ENCODE measurements at places on chromosomes 12 and 14. TPM values are rescaled to one million over a fixed set of nuclear protein-coding genes. Genes with fewer than 3 reads are reported as not detected.

The PDE3A gene
- 129 TPM for total RNA-seq

DNA sequence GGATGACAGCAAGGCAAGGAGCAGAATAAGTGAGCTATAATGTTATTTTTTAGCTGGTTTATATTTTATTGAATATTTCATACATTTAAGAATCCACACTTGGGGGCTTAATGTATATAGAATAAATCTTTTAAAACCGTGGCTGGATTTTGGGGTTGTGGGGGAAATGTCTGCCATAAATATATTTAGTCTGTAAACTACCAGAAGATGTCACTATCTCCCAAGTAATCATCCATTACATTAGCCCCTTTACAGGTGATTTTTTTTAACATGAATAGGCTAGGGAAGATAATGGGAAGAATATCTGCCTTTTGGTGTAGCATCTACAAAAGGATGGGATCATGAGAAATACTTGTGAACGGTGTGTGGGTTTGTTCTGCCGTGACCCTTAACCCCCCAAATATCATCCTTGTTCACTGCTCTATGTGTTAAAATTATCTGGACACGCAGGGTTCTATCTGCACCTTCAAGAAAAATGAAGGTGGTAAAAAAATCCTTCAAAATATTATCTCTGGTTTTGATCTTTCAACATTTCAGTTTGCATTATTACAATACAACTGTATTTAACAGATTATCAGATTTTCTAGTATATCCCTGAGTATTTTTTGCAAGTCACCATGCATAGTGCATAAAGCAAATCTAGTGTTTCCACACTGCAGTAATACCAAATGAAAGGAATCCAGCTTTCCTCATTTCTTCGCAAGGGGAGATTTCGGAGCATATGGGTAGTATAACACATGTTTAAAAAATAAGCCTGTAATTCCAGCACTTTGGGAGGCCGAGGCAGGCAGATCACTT is 8.0 kb upstream of the SLC17A8 start:
- no peak overlapping the region for H3K4me3 ChIP-seq
- H3K27ac ChIP-seq = no peak overlapping the region
- no peaks in the 10 kb centered on the region for H3K27me3 ChIP-seq
- H3K36me3 ChIP-seq = no peaks in the 10 kb centered on the region
- H3K4me1 ChIP-seq = no peaks in the 10 kb centered on the region

DNA sequence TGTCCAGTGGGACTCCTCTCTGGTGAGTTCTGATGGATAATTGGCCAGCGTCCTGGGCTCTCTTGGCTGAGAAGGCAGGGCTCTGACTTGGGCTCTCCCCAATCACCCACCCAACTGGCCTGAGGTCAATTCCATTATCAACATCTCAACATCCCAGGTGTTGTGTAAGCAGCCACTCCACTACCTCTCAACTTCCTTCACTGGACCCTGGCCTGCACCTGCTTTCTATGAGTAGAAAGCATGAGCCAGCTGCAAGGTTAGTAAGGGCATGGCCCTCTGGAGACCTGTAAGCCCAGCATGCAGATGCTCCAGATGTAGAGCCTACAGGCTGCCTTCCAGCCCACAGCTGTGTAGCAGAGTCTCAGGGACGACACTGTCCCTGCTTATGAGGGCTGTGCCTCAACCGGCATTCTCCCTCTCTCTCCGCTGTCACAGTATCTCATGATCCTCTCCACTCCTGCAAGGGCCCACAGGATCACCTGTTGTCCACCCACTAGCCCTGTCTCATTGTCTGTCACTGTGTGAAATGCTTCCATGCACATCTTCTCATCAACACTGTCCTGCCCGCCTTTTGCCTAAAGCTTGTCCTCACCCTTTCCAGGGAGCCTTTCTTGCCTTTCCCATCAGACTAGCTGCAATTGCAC is 5.4 kb upstream of the KRT81 start:
- no peaks in the 10 kb centered on the region for H3K36me3 ChIP-seq
- no peak for DNase-seq
- no peak overlapping the region for H3K4me3 ChIP-seq
- H3K27ac ChIP-seq = no peak overlapping the region
- no peaks in the 10 kb centered on the region for H3K4me1 ChIP-seq
- peaks cover 44% of the 10 kb centered on the region for H3K27me3 ChIP-seq

- DNase-seq = no peak
- H3K4me1 ChIP-seq = no peaks in the 10 kb centered on the region
- no peaks in the 10 kb centered on the region for H3K36me3 ChIP-seq
- peaks cover 4% of the 10 kb centered on the region for H3K27me3 ChIP-seq
- H3K4me3 ChIP-seq = no peak overlapping the region
- no peak overlapping the region for H3K27ac ChIP-seq
Measured at GRCh38 chr12:27822076-27822712, 42.2 kb upstream of the MANSC4 start.

DNA sequence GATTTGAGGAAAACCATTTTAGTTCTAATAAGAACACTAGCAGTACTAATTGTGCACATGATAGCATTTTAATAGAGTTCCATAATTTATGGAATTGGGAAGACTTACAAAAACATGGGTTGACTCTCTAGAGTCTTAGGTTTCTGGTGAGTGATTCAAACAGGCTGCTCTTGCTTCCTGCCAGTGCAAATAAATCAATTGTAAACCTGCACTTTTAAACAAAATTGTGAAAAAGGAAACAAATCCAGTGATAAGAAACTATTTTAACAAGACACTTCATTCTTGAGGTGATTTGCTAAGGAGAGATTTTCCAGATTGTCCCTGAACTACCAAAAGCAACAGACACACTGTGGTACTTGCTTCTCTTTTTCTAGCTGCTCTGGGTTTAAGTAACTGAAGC is 112.2 kb downstream of the CACNA1C start:
- no peak for DNase-seq
- H3K27ac ChIP-seq = peak overlapping the region; percentile 83
- H3K27me3 ChIP-seq = no peaks in the 10 kb centered on the region

DNA sequence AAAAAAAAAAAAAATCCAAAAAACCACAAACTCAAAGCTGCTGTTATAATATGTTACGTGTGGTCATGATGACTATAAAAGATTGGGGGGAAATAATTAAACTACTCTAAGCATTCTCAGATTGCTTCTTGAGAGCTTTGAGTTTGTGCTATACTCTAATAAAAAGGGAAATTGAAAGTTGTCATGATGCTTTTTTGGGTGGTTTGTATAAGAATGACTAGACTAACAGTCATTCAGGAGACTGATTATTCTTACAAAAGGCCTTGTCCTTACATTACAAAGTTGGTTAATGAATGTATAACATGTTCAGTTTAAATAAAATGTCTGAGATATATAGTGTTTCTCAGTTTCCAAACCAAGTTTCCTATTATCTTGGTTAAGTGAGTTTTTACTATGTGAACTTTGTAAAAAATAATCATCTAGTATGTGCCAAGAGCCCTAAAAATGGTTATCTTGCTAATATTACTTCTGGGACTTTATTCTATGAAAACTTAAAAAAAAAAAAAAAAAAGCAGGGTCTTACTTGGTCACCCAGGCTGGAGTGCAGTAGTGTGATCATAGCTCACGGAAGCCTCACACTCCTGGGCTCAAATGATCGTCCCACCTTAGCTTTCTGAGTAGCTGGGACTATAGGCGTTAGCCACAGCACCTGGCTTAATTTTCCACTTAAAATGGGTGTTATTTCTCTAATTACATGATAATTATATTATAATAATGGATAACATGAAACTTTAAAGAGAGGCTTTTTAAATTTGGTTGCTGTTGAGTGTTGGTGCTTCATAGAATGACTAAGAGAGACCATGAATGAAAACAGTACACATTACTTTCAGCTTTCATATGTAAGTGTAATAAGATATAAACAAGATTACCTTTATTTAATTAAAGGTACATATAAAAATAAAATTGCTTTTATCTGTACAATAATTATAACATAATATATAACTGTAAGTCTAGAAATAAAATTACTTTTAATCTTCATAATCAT is 459.6 kb upstream of the RGS6 start:
- no peak for DNase-seq
- H3K36me3 ChIP-seq = no peaks in the 10 kb centered on the region
- H3K27me3 ChIP-seq = no peaks in the 10 kb centered on the region
- no peak overlapping the region for H3K27ac ChIP-seq
- H3K4me3 ChIP-seq = no peak overlapping the region
- peaks cover under 1% of the 10 kb centered on the region for H3K4me1 ChIP-seq

DNA sequence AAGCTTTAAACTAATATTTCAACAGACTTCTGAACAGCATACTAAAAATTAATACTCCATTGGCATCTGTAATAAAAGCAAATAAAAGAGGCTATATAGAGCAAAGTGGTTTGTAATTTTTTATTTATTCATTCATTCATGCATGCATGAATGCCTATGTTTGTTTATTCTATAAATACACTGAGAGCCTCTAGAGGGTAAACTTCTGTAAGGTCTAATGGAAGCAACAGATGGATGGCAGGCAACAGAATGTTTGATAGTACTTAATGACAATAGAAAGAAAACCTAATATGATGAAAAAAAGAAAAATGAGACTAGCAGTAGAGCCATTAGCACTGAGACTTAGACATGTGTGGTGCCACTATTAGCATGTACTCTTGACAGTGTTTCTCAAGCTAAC is 253.1 kb downstream of the CCDC91 start:
- no peaks in the 10 kb centered on the region for H3K36me3 ChIP-seq
- H3K4me3 ChIP-seq = no peak overlapping the region
- no peaks in the 10 kb centered on the region for H3K27me3 ChIP-seq
- no peak for DNase-seq

- no peak overlapping the region for H3K27ac ChIP-seq
- no peaks in the 10 kb centered on the region for H3K27me3 ChIP-seq
- no peak overlapping the region for H3K4me3 ChIP-seq
- H3K4me1 ChIP-seq = no peaks in the 10 kb centered on the region
- H3K36me3 ChIP-seq = peaks cover 62% of the 10 kb centered on the region
Measured at GRCh38 chr12:101719566-101719965, 19.7 kb downstream of the SYCP3 start.

- H3K36me3 ChIP-seq = no peaks in the 10 kb centered on the region
- no peak overlapping the region for H3K4me3 ChIP-seq
- no peaks in the 10 kb centered on the region for H3K27me3 ChIP-seq
- H3K27ac ChIP-seq = no peak overlapping the region
- DNase-seq = no peak
Measured at GRCh38 chr14:61559641-61560201, 135.6 kb upstream of the HIF1A start.
